ENCODE measurements at places on chromosomes 3 and 15. TPM values are rescaled to one million over a fixed set of nuclear protein-coding genes. Genes with fewer than 3 reads are reported as not detected.

The SI gene
- total RNA-seq, result not detected

The CCR2 gene
- not detected for total RNA-seq

DNA sequence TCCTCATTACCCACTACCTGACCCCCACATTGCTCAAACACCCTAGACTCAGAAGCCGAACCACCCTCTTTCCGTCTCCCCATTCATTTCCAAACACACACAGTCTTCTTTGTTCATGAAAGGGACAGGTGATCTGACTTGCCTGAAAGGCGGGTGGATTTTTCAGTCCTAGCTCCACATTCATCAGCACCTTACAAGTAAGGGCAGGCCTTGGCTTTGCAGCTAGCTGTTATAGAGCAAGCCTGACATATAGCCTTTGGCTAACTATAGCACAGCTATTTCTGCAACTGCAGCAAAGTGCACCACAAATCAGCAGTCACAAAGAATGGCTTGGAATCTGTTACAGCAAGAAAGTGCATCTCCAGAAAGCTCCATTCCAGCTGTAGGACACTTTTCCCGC is 139.8 kb downstream of the XXYLT1 start:
- DNase-seq, result no peak

DNA sequence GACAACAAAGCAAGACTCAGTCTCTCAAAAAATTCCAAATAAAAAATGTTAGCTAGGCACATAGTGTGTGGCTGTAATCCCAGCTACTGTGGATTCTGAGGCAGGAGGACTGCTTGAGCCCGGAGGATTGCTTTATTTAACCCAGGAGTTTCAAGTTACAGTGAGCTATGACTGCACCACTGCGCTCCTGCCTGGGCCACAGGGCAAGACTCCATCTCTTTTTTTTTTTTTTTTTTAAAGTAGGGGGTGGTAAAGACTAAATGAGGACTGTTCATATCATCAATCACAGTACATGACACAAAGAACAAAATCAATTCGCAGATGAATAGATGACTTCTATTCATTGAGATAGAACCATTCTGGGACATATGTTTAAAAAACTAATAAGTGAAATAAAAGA is 48.1 kb downstream of the ACAP2 start:
- no peak for DNase-seq

DNA sequence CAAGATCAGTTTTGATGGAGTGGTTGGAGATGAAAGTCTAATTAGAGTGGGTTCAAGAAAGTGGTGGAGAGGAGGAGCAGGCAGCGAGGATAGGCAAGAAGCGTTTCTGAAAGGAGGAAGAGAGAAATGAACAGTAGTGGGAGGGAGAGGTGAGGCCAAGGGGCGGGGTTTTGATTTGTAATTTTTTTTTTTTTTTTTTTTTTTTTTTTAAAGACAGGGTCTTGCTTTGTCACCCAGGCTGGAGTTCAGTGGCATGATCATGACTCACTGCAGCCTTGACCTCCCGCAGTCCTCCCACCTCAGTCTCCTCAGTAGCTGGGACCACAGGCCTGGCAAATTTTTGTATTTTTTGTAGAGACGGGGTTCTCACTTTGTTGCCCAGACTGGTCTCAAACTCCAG is 36.6 kb downstream of the MRAS start:
- DNase-seq, result no peak

DNA sequence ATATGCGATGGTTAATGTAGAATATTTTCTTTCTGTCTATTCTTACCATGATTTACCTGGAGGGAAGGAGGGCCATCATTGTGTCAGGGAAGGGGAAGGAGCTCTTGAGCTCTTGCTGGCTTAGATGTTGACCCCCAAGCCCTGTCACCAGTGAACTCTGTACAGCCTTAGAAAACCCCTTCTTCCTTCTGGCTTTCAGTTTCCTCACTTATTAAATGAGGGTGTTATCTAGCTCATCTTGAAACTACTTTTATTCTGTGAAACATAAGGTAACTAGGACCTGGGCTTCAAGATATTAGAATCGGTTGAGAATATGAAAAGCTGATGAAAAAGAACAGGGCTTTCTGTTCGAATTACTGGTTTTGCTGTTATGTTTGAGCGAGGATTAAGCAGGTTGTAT is 25.1 kb upstream of the UTS2B start:
- DNase-seq, result no peak

DNA sequence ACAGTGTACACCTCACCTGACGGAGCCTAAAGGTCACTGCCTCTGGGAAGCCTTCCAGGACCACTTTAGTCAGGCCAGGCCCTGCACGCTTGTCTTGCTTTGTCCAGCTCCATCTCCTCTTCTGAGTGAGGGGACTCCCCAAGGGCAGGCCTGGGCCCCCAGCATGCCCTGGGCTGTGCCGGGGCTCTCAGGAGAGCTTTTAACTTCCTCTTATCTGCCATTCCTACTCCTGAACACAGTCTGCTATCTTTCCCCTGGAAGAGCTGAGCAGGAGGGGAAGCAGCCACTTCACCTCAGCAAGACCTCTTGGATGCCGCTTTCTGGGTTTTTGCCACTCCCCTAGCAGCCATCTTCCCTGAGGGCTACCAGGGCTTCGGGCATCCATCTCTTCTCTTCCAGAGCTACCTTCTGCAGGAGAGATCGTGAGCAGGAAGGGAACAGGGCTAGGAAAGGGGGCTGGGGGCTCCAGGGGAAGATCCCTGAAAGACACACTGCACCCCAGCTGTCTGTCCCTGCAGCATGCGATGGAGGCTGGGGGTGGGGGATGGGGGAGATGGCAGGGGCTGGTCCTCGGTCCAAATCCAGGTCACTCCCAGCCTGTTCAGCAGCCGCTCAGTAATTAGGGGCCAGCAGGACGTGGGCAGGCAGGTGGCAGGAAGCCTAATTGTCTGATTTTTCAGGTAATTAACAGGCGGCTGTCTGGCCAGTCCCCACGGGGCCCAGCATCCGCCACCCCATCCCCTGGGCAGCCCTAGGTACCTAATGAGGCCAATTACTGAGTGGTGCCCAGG is 19.9 kb upstream of the RPL29 start:
- DNase-seq, result no peak

- DNase-seq, result no peak
These were observed 388.0 kb downstream of the ZBTB20 start for GRCh38 chr3:114758831-114759699.

DNA sequence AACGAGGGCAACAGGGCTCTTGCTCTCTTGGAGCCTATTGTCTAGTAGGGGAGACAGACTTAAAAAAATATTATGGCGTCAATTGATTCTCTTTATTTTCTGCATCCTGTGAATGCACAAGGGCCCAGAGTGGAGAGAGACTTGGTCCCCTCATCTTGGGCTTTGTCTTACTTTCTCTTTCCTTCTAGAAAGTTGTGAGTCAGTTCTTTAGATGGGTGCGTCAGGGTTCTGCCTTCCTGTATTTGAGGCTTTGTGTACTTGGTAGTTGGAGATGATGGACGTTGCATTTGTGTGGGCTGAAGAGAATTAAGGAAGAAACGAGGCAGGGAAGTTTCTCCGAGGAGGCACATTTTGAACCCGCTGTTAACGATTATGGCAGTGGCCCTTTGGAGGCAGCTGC is 52.9 kb downstream of the CACNA1D start:
- DNase-seq, result no peak

DNA sequence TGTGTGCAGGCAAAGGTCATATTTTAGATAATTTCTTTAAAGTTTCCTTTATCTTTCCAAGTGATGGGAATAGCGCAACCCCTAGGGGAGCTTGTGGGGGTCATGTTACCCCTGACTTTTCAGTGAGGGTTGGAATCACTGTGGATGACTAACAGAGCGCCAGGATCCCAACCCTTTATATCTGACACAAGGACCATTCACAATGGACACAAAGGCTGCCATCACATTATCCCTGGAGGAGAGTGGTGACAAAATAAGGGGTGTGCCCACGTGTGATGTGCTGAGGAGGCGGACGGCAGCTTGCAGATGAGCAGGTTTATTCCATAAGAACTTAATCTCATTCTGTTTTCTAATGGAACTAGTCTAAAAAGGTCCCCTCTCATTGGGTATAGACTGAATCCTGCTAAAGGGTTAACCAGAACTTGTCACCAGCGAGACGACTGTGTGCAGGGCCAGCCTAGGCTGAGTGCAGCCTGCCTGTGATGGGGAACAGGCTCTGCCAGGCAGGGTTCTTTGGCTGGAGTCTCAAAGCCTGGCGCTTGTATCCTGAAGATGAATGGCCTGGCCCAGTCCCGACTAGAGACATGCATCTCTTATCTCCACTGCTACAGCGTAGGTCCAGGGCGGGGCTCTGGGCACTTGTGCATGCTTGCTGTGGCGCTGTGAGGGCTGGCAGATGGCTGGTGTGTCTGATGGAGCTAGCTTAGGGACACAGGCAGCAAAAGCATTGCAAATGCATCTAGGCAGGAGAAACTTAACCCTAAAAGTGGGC is 50.2 kb downstream of the CHDH start:
- DNase-seq, result no peak

DNA sequence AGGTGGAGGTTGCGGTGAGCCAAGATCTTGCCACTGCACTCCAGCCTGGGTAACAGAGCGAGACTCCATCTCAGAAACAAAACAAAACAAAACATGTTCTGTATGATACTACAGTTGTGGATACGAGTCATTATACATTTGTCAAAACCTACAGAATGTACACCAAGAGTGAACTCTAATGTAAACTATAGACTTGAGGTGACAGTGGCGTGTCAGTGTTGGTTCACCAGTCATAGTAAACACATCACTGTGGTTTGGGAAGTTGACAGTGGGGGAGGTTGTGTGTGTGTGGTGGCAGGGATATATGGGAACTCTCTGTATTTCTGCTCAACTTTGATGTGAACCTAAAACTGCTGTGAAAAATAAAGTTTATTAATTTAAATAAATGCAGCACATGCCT is 33.0 kb upstream of the GNB5 start:
- DNase-seq, result no peak

DNA sequence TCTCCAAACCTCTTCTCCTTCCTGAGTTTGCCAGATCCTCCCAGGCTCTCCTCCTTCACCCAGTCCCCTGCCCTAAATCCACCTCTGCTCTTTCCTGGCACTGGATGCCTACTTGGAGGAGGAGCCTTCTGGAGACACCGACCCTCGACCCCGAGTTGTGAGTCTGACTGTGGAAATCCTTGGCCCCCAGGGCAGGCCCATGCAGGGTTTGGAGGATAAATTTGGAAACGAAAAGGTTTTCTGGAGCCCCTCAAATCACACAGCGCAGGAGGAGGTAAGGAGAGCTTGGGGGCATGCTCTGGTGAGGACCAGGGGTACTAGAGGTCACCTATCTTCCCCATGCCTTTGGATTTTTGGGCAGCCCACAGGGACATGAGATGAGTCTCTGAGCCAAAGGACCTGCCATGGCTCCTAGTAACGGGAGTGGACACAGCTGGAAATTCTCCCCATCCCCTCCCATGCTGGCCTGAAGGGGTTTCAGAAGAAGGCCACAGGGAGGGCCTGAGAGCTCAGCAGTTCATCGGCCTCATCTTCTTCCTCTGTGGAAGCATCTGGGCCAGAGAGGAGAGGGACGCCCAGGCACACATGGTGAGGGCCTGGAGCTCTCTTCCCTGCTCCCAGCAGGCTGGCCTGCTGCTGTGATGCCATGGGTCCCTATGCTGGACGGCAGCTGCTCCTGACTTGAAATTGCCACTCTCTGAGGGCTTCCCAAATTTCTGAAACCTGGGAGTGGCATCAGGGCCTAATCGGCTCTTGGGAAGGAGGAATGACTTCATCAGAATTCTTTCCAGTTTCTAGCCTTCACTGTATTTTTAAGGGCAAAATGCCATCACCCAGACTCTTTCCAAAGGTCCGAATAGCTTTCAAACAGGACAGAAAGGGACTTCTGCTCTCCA is 68.6 kb upstream of the ITGA11 start:
- DNase-seq, result no peak

GRCh38 chr15:73291441-73291840 is 77.3 kb downstream of the HCN4 start:
- no peak for DNase-seq
